ENCODE measurements at places on chromosomes 5 and 9.

GRCh38 chr9:86735772-86736458 lies 211.4 kb downstream of the GAS1 start:
- no peak for DNase-seq

GRCh38 chr9:5453673-5454072 lies 3.3 kb downstream of the CD274 start:
- no peak for DNase-seq

DNA sequence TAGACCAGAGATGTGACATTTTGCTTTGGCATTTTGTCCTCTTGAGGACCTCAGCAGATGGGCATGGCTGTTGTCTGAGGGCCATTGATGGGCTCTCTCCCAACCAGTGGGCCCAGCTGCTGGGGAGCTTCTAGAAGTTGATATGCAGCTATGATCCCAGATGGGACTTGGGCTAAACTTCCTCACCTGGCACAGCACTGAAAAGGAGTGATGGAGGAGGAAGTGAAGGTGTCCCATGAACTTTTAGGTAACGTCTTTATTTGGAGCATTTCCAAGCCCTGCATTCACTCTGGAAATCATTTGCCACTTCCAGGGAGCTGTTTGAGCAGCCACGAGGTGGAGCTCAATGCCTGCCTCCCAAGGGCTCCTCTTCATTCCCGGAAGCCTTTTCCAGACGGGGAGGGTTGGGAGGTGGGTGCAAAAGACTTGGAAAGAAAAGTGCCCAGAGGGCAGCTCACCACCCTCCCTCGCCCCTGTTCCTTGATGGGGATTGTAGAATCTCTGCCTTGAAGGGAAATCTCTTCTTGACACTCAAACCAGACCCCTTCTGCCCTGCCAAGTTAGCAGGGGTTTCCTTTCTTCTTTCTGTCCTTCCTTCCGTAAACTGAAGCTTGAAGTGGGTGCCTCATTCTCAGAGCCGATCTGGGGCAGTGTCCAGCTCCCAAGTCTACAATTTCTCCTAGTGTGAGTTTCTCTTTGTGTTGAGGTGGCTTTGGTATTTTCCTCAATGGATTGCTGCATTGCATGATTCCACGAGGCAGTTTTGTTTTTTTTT lies 18.1 kb upstream of the NEUROG1 start:
- no peak for DNase-seq

GRCh38 chr9:68643901-68644809 lies 60.9 kb upstream of the PIP5K1B start:
- DNase-seq: no peak

- peak; percentile 29 for DNase-seq
Measured at GRCh38 chr9:98101868-98102273, 17.2 kb downstream of the TRIM14 start.

- no peak for DNase-seq
Measured at GRCh38 chr9:95150903-95151302, 166.6 kb downstream of the FANCC start.

GRCh38 chr5:90227683-90228082 lies 181.9 kb downstream of the CETN3 start:
- DNase-seq: no peak

GRCh38 chr9:106481013-106481609 lies 381.9 kb upstream of the ZNF462 start:
- no peak for DNase-seq

GRCh38 chr9:83511051-83511450 lies 27.1 kb downstream of the FRMD3 start:
- DNase-seq: no peak

- DNase-seq: no peak
Measured at GRCh38 chr9:1723522-1724015, 291.6 kb upstream of the SMARCA2 start.

GRCh38 chr5:154728939-154729588 lies 26.1 kb upstream of the LARP1 start:
- DNase-seq: no peak

- no peak for DNase-seq
Measured at GRCh38 chr5:131720714-131721113, 76.1 kb downstream of the FNIP1 start.

DNA sequence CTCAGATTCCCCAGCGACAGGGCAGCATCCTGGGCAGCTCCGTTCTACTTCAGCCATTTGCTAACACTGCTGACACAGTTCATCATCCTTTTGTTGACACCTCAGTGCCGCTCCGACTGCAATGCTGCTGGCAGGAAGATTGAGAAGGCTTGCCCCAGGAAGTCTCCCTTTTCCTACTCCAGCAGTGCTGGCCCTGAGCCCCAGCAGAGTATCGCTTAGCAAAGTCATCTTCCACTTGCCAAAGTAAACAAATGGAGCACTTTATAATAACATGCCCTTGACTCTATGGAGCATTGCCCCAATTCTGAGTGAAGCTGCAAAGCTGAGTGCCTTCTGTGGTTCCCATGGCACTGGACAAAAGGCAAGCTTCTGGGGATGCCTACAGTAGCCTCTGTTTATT lies 32.2 kb downstream of the PRLR start:
- DNase-seq: no peak

DNA sequence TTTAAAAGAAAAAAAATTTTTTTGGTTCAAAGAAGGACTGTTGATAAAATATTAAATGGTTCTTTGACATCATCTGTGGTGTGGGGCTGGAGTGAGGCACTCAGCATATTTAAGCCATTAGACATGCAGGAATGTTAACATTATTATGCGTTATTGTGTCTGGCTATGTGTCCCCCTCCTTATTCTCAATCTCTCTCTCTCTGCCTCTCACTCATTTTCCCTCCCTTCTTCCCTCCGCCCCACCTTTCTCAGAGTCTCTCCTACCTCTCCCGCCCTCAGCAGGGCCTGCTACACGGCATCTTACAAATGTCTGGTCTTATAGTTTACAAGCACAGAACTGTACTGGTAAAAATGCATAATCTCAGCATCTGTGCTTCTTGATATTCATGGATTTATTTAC lies 287.8 kb upstream of the TMEM161B start:
- DNase-seq: no peak

DNA sequence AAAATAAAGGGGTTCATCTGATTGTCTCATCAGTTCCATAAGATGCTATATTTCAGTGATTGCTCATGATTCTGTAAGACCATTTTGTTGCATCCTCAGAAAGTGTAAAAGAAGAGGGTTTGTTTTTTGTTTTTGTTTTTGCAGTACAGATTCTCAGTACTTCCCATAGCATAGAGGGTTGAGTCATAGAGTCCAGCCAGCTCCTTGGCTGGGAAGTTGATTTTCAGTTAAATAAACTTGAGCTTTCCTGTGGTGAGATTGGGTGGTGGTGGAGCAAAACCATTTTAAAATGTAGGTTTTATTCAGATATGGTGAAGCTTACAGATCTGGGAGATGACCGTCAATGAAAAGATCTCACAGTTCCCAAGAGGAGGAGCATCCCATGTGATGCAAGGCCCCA lies 48.2 kb downstream of the DAPK1 start:
- DNase-seq: no peak
